Eye (tissue), 1 donor: ENCODE measurements at places on chromosomes 1 and 21.

DNA sequence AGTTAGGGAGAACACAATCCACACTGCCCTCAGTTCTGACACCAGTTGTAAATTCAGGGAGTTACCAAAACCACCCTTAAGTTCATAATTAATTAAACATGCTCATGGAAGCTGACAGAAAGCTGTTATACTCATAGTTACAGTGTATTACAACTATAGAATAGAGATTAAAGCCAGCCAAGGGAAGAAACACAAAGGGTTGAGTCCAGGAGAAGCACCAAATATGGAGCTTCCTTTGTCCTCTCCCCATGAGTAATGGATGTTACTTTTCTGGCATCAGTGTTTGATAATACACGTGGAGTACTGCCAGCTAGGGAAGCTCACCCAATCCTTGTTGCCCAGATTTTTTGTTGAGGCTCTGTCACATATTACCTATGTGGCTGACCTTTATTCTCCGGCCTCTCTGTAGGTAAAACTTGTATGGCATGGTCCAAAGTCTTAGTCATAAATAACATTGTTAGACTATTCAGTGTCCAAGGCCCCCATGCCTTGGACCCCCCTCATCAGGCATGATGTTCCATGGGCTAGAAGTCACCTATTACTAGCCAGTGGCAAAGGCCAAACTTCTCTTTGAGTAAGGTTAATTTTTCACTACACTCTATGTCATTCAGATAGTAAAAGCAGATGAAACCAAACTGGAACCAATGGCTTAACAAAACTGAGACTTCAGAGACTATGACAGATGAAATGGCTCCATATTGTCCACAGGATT, 175.7 kb downstream of the GPR52 start:
- DNase-seq = no peak

DNA sequence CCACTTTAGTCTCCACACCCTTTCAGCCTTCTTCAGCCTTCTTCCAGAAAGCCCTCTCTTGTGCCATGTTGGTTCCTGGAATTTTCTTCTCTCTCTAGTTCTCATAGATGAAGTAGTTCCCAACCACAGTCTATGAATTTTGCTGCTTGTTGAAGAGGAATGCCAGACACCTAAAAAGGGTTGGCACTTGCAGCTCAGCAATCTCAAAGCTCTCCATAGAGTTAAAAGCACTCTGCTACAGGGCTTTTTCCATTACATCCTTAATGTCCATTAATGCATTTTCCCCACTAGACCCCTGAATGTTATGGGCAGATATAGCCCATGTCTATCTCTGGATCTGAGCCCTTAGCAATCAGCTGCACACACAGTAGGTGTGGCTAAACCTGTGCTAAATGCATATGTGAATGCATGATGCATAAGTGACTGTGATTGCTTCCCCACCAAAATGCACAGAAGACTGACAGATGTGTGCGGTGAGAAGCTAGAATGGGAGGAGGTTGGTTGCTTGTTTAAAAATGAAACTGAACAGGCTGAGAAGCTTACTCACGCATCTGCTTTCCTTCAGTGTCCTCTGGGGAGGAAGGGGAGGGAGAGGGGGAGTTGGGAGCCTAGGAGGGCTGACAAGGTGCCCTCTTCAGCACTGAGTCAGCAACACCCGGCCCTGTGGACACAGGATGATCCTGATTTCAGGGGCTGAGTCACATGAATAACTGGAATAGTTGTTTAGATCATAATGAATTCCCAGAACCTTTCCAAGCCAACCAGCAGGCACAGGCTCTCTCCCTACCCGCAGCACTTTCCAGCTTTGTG, 146.1 kb upstream of the FGGY start:
- DNase-seq = peak; percentile 78

- DNase-seq = no peak
These were observed 103.5 kb upstream of the IRF2BP2 start for GRCh38 chr1:234713440-234713839.

DNA sequence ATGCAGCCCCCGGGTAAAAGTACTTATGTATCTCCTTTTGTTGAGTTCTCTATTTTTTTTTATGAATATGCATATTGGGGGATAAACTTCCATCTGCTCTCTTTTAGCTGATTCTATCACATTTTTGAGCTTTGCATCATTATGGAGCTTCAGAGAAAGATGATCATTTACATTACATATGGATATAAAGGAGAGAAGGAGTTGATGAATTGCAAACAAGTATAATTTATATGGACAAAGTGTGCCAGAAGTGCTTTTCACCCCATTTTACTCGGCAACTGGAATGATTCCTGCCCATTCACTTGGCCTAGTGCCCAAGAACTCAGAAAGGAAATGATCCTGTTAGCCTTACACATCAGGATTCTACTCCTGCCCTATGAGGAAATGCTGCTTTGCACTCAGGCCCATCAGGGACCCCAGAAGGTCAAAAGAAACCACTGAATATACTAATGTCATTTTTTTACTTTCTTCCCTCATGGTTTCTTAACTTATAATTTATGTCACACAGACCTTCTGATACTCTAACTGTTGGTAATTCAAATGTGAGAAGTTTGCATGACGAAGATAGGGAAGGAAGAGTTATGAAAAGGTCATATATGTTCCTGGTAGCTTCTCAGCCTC, 65.6 kb downstream of the SAMSN1 start:
- no peak for DNase-seq

DNA sequence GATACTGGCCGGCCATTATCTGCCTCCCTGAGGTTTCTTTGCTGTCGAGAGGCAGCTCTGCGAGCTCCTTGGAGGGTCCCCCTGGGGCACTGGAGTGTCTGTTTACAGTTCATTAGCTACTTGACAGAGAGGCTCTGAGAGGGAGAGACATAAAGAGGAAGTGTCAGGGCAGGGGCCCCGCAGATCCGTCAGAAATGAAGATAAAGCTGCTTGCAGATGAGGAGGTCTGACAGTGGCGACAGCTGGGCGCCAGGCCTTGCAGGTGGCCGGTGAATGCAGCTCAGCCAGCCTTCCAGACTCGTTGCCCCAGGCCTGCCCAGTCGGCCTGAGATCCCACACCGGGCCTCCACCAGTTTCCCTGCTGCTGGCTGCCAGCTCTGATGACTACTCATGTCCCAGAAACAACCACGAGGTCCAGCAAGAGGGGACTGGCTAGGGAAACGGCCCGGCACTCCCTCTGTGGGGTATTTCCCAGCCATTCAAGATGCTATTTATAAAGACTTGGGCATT, 84.7 kb downstream of the DISP3 start:
- peak; percentile 97 for DNase-seq

DNA sequence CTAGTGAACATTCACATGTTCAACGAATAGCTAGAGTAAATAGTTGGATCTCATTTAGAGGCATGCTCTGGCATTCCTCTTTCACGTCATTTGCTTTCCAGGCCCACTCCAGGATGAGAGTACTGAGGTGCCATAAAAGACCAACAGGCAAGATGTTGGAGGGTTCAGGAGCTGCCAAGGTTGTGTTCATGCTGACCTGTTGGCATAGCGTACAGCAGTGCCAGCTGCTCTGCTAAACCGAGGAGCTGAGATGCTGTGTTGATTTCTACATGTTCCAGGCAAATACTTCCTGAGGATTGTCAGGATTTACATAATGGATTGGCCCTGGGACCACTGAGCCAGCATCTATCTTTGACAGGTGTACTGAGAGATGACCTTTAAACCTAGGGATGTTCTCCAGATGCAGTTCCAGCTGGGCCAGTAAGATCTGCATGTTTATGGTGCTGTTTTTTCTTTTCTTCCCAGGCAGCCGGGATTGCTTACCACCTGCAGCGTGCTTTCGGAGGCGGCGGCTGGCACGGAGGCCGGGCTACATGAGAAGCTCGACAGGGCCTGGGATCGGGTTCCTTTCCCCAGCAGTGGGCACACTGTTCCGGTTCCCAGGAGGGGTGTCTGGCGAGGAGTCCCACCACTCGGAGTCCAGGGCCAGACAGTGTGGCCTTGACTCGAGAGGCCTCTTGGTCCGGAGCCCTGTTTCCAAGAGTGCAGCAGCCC, 66.9 kb downstream of the DISC1 start:
- no peak for DNase-seq

DNA sequence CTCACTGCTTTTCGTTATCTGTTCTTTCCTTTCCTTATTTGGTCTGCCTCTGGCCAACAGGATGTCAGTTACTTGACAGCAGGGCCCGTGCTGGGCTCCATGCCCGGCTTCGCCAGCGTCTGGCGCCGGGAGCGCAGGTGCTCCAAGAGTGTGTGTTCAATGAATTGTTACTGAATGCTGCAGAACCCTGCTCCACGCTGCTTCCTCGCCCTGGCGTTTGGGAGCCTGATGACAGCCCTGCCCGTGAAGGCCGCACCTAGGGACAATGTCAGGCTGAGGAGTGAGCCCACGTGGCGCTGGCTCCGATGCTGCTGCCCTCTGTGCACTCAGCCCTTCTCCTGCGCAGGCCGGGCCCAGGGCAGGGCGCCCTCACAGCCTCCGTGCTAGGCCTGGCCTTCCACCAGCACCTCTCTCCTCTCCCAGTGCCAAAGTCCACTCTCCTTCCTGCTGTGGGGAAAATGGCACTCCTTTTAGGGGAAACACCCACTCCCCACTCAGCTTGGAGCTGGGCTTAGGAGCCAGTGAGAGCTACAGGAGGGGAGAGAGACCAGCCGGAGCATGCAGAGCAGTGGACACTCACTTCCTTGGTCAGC, 51.4 kb downstream of the ACBD3 start:
- DNase-seq = no peak

- no peak for DNase-seq
These were observed 15.1 kb upstream of the CDC42BPA start for GRCh38 chr1:227333423-227333822.

DNA sequence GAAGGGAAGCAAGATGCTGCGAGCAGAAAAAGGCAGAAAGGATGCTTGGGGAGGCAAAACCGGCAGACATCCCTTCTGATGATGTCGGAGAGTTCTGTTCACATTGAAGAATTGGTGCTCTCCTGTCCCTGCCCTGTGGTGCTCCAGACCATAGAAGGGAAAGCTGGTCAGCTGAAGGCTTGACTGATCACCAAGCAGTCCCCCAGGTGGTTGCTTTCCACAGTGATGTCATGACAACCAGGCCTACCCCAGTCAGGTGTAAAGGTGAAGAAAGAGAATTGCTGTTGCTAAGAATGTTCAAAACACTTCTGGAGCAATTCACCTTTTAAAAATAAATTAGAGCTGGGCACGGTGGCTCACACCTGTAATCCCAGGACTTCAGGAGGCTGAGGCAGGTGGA, 59.5 kb downstream of the OPTC start:
- DNase-seq = no peak

GRCh38 chr1:82991569-82991968, 1007.4 kb downstream of the TTLL7 start:
- DNase-seq = no peak

- no peak for DNase-seq
These were observed 65.4 kb downstream of the C21orf91 start for GRCh38 chr21:17753736-17754135.

GRCh38 chr1:193060406-193060805, 994 bp downstream of the RO60 start:
- peak; percentile 47 for DNase-seq

DNA sequence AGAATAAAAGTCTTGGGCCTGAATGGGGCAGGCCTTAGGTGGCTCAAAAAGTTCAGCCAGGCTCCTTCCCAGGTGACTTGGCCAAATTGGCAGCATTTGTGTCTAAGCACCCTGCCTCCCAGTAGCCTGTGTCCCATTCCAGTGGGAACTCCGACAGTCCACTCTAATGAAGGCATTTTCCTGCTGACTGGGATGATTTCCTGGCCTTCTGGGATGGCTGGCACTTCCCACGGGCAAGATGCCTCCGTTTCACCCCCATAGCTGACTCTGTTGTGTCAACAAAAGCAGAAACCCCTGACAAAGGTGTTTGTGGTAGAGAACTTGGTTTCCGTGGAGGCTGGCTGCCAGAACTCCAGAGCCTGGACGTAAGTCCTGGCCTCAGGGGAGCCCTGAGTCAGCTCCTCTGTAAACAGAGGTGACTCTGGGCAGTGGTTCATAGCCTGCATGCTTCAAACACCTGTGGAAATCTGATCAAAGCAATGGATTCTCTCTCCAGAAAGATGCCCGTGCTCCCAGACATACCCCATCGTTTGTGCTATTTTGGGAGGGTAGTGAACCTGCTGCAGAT, 36.6 kb downstream of the WNT3A start:
- DNase-seq = no peak

DNA sequence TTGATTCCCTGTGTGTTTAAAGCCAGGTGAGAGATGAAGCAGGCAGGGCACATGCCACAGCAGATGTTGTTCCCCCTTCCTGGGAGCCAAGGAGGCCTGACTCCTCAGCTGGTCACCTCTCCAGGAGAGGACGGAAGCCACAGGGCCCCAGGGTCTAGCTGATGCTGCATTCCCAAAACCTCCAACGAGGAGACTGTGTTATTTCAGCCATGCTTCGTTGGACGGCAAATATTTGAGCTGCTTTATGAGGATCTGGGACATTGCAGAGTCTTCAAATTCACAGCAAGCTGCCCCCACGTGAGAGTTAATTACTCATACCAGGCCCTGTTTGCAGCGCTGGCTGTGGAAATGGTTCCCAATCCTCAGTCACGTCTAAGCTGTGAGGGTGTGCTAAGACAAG, 85.3 kb downstream of the CDC7 start:
- DNase-seq = no peak

DNA sequence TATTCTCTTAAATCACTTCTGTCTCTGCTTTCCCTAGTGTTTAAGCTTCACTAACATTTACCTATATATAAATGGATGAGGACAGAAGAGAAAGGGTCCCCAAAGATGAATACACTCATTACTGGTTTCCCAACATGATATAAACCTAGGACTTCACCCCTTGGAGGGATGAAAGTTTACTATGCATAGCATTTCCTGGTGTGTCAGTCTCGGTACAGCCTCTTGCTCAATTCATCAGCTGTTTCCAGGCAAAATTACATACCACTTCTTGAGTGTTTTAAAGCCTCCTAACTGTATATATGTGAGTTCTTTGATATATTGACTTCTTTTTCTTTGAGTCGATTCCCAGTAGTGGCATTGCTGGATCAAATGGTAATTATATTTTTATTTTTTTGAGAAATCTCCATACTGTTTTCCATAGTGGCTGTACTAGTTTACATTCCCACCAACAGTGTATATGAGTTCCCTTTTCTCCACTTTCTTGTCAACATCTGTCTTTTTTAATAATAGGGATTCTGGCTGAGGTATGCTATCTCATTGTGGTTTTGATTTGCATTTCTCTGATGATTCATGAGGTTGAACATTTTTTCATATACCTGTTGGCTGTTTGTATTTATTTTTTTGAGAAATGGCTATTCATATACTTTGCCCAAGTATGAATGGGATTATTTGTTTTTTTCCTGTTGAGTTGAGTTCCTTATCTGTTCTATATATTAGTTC, 259.3 kb upstream of the CACYBP start:
- DNase-seq = no peak

GRCh38 chr1:45429561-45430159, 61.3 kb downstream of the TESK2 start:
- DNase-seq = no peak

DNA sequence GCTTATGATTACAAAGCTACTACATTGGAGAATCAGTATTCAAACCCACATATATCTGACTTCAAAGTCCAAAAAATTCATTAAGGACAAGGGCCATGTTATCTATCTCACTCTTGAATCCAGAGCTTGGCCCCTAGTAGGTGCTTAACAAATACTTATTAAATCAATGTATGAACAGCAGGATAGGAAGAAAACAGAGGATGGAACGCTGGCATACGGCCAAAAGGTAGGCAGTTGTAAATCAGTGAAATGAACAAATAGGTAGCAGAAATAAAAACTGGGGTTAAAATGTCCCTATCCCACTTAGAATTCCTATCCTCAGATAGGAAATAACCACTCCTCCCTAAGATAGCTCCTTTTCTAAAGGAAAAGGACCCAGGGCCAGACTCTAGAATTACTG, 2.0 kb downstream of the MRPL24 start:
- no peak for DNase-seq
